ENCODE measurements at places on chromosomes 2 and 18.

DNA sequence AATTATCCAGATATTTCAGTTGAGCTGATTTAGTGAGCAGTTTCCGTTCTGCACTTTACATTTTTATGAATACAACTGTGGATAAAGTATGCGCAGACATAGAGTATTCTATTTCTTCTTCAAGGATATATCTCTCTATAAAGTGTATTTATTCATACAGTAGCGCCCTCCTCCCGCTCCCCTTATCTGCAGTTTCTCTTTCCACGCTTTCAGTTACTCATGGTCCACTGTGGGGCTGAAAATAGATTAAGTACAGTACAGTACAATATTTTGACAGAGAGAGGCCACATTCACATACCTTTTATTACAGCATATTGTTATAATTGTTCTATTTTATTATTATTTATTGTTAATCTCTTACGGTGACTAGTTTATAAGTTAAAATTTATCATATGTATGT is 19.7 kb upstream of the FHL2 start:
- no peak for DNase-seq

DNA sequence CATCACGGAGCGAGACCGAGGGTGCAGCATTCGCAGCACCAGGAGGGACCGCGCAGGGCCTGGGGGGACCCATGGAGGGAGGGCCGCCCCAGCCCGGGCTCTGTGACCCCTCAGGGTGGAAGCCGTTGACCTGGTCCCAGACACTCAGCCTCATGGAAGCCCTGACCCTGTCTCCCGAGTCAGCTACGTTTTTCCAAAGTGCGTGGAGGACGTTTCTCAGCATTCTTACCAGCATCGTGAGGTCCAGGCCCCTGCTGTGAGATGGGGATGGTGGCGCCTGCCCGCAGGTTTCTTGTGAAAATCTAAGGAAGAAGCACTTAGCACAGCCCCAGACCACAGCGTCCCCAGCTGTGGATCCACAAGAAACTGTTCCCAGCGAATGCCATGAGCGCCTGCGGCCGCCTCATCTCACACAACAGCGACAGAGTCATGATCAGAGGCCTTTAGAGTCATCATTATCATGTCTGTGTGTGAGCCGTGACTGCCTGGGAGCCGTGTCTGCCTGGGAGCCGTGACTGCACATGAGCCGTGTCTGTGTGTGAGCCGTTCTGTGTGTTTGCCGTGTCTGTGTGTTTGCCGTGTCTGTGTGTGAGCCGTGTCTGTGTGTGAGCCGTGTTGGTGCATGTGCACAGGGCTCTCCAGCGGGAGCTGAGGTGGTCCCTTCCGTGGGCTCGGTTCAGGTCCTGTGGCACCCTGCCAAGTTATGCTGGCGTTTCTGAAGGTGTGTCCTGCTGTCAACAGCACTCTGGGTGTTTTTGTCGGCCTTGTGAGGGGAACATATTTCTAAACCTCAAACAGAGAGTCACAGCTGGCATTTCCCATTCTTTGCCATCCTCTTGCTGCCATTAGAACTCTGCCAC is 49.2 kb upstream of the KCNG2 start:
- DNase-seq, result no peak

DNA sequence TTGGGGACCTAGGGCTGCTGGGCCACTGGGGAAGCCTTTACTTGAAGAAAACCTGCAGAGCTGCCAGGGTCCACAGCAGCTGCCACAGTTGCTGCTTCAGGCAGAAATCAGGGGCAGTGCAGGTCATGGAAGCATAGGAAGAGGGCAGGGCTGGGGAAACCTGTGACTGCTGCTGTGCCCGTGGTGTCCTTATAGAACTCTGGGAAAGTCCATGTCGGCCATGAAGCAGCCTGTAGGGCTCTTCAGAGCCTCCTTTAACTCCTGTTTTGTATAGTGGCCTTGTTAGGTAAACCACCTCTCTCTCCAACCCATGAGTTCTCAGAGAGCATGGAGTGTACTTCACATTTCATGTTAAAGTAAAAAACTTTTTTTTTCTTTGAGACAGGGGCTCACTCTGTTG is 62.1 kb downstream of the SMAD4 start:
- no peak for DNase-seq

DNA sequence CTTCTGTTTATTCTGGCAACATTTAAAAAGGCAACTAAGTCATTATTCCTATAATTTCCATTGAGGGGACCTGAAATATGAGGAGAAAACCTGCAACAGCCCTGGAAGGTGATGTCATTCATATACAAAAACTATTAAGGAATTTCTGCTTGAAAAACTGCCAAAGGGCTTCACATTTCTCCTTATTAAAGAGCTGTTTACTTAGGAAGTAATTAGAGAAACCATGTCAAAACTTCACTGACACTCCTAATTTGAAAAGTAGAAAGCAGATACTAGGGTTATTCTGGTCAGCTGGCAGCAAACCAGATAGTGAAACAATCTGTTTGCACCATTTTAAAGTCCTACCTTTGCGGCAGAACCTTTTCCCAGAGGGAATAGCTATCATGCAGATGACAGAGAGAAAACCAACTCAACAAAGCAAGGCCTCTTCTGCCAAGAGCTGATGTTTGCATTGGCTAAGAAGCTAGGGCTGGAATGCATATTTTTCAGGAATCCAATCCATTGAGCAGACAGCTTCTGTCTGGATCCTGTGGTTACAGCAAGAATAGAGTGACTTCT is 592.2 kb upstream of the SYT4 start:
- no peak for DNase-seq

GRCh38 chr2:96449637-96450036 is 55.5 kb downstream of the NEURL3 start:
- no peak for DNase-seq

GRCh38 chr2:176781570-176782217 is 430.9 kb upstream of the HNRNPA3 start:
- no peak for DNase-seq

- no peak for DNase-seq
These were observed 351.9 kb downstream of the LRRTM1 start for GRCh38 chr2:79952616-79953015.

DNA sequence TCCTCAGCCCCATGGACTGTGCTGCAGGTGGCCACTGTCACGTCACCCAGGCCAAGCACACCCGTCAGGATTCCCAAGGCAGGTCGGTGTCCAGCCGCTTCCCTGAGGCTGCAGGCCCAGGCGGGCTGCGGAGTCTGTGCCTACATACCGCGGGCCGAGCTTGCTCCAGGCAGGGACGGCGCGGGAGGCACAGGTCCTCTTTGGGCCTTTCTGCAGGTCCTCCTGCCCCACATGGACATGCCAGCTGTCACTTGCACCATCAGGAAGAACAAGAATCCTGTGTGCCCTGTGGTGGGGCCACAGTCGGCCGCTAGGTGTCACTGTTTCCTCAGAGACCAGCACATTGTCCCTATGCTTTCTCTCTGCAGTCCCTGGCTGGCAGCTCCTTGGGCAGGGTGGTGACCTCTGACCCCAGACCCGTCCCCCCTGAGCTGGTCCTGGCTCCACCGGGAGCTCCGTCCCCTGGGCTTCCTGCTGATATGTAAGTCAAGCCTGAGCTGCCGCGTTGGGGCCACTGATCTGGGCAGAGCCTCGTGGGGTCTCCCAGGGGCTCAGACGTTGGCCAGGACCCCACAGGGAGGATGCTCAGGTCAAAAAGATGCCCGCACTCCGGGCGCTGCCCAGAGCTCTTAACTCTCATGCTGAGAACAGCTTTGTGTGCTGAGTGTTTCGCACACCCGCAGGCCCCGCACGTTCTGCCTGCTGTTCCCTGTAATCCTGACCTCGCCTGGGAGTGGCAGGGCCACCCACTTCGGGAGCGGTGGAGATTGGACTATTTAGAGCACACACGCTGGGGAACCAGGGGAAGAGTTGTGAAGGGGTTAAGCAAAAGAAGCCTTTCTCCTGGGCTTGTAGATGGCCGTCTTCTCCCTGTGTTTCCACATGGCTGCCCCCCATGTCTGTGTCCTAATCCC is 17.3 kb upstream of the AGXT start:
- DNase-seq, result no peak

- DNase-seq, result no peak
These were observed 84.8 kb downstream of the VRK2 start for GRCh38 chr2:58131191-58132011.

- DNase-seq, result no peak
These were observed 38.0 kb downstream of the CFAP210 start for GRCh38 chr2:169656164-169656563.

DNA sequence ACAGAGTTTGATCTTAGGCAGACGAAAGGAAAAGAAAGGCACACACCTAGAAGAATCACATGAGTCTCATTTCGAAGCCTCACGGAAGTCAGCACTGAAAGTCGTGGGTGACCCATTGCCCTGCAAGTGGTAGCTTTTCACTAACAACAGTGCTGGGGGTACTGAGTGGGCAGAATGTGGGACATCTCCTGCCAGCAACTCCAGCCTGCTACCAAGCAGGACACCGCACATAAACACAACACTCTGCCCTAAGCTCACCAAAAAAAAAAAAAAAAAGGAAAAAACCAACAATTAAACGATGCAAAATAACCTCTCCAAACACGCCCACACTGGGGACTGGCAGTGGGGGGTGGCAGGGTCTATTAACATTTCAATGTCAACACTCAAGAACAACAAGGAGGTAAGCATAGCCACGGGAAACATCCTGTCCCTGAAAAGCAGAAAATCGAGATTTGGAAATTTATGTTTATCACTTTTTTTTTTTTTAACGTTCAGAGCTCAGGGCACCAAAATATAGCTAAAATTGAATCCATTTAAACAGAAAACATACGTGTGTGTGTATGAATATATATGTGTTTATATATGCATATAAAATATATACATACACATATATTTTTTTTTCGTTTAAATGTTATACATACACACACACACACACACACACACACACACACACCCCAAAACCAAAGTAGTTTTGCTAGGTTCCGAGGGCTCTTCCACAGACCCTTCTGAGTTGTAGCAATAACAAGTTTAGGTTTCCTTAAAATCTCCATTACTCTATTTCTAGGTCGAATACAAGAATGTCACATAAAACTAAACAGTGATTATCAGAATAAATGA is 2.2 kb downstream of the INO80D start:
- DNase-seq, result no peak
